ENCODE measurements at places on chromosomes 3 and 15. TPM values are rescaled to one million over a fixed set of nuclear protein-coding genes. Genes with fewer than 3 reads are reported as not detected.

The GLDN gene
- total RNA-seq, result 85.4 TPM

The STXBP5L gene
- total RNA-seq, result not detected

The CDCP1 gene
- 1.5 TPM for total RNA-seq

The KIF15 gene
- total RNA-seq, result 0.63 TPM

The TRIM42 gene
- not detected for total RNA-seq

The SCN5A gene
- 0.44 TPM for total RNA-seq

The TRMT10C gene
- 18.3 TPM for total RNA-seq

The GOLGA8J gene
- 0.60 TPM for total RNA-seq

The PRTG gene
- total RNA-seq, result 2.6 TPM

The MASP1 gene
- 2.0 TPM for total RNA-seq

The CEP152 gene
- total RNA-seq, result 12.5 TPM

DNA sequence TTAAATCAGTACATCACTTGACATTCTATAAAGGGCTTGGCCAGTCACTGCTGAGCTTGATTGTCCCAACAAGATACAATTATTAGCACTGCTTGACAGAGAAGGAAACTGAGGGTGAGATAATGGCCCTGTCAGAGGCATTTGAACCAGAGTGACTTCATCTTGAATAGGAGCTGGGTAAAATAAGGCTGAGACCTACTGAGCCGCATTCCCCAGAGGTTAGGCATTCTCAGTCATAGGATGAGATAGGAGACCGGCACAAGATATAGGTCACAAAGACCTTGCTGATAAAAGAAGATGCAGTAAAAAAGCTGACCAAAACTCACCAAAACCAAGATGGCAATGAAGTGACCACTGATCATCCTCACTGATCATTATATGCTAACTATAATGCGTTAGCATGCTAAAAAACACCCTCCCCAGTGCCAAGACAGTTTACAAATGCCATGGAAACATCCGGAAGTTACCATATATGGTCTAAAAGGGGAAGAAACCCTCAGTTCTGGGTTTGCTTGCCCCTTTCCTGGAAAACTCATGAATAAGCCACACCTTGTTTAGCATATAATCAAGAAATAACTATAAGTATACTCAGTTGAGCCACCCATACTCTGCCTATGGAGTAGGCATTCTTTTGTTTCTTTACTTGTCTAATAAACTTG, 239.1 kb upstream of the SETMAR start:
- H3K27ac ChIP-seq, result no peak overlapping the region

DNA sequence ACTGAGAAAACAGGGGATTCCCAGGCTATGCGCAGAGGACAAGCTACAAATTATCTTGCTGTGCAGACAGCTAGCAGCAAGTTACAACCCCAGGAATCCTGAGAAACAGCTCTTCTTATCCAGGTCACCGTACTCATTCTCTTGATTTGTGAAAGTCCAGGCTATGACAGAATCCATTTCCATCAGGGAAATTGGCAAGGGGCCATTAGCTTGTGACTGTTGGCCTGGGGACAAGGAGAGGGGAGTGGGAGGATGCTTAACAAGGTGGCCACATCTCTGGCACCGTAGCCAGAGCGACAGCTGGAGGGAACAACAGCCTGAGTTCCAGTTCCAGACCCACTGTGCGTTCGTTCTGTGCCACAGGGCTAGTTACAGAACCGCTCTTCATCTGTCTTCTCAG, 44.9 kb upstream of the PLXNA1 start:
- no peak overlapping the region for H3K27ac ChIP-seq
- H3K4me3 ChIP-seq, result no peak overlapping the region
- no peaks in the 10 kb centered on the region for H3K4me1 ChIP-seq

GRCh38 chr3:17138246-17139039, 253.7 kb downstream of the PLCL2 start:
- H3K4me1 ChIP-seq, result peaks cover 4% of the 10 kb centered on the region
- no peaks in the 10 kb centered on the region for H3K36me3 ChIP-seq
- H3K27me3 ChIP-seq, result no peaks in the 10 kb centered on the region
- no peak for DNase-seq

DNA sequence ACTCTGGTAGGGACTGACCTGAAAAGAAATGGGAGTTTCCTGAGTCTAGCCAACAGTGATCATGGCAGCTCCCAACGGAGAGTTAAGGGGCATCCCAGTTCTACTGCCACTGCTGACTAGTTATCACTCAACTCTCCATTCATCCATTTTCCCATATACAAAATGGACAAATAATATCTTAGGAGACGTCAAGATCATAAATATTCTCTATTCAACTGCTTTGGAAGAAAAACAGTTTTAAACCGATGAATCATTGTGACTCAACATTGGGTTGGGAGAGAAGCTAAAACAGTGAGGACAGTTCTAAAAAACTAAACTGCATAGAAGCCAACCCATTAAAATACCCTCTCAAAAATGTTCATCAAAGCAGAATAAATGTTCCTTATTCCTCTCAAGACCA, 57.6 kb upstream of the CHRM5 start:
- no peaks in the 10 kb centered on the region for H3K27me3 ChIP-seq
- H3K27ac ChIP-seq, result no peak overlapping the region
- no peaks in the 10 kb centered on the region for H3K36me3 ChIP-seq
- no peak overlapping the region for H3K4me3 ChIP-seq
- H3K4me1 ChIP-seq, result no peaks in the 10 kb centered on the region
- DNase-seq, result no peak

GRCh38 chr3:19947549-19948225, 790 bp downstream of the RAB5A start:
- H3K4me1 ChIP-seq, result peaks cover 18% of the 10 kb centered on the region
- peak overlapping the region; percentile 91 for H3K27ac ChIP-seq
- H3K27me3 ChIP-seq, result no peaks in the 10 kb centered on the region
- peak; percentile 36 for DNase-seq

DNA sequence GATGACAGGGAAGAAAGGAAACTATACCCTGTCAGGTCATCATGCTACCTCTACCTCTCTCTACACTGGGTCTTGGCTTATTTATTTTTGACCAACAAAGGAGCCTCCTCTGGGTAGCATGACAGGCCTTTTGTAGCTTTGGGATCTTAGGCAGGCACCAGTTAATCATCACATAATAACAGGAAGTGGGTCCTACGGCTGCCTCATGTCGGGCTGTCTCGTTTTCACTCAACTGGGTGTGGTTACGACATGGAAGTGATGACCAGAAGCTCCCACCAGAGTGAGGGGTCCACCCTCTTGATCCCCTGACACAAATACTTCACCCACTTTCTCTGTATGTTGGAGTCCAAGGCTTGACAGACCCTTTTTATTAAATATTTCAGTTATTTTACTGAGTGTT, 105.3 kb downstream of the CD47 start:
- no peak overlapping the region for H3K27ac ChIP-seq
- H3K27me3 ChIP-seq, result no peaks in the 10 kb centered on the region
- no peaks in the 10 kb centered on the region for H3K36me3 ChIP-seq
- no peak for DNase-seq
- H3K4me1 ChIP-seq, result peaks cover 9% of the 10 kb centered on the region

DNA sequence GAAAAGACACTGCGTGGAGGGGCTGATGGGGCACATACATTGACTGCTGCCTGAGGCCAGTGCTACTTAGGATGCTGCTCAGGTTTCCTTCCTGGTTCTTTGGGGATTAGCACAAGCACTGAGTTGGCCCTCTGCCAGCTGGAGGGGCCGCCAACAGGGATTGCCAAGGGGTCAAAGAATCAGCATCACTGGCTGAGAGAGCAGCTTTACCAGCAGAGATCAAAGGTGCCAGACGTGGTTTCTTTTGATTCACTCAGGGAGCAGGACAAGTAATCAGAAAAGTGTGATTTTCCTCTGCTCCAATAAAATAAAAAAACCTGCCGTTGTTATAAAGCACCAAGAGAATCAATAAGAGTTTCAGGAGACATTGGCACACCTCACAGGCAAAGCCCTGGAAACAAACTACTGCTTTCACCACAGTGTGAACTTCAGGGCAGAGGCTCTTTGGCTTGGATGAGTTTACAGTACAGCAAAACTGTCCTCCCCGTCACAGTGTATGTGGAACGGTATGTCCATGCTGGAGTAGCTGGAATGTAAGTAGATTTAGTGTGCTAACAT, 45.8 kb upstream of the FSIP1 start:
- H3K4me3 ChIP-seq, result no peak overlapping the region
- H3K27me3 ChIP-seq, result no peaks in the 10 kb centered on the region
- no peaks in the 10 kb centered on the region for H3K36me3 ChIP-seq
- H3K27ac ChIP-seq, result no peak overlapping the region
- no peak for DNase-seq
- H3K4me1 ChIP-seq, result no peaks in the 10 kb centered on the region

DNA sequence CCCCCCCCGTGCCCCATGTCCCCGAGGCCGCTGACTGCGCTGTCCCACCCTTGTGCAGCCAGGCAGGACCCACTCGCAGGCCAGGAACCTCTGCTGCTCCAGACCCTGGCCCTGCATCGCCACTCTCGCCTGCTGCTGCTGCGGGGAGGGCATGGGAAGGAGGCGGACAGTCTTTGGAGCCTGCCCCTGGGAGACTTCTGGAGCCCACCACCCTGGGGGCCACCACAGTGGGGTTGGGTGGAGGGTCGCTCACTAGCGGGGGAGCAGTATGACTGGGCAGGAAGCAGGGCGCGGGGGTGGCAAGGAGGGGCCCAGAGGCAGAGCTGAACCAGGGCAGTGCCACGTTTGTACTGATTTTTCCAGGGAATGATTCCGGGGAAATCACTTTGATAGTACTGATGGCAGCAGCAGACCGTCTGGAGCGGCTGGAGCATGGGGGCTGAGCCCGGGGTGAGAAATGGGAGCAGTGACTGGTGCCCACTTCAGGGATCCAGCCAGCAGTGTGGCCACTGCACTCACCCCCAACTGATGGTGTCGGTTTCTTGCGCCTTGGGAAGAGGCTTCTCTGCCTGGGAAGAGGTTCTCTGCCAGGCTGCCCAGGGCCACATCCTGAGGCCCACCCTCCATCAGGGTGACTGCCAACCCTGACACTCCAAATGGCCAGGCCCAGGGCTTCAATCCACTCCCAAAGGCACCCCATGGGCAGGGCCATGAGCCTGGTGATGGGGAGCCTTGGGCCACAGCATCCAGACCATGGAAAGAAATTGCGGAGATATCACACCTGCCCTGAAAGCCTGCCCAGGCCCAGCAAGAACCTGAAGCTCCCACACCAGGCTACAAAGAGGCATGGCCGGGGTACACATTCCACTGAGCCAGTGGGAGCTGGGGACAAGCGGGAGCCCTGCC, 53.7 kb downstream of the LSAMP start:
- H3K27me3 ChIP-seq, result no peaks in the 10 kb centered on the region
- H3K4me1 ChIP-seq, result no peaks in the 10 kb centered on the region
- H3K36me3 ChIP-seq, result no peaks in the 10 kb centered on the region
- H3K27ac ChIP-seq, result no peak overlapping the region

- DNase-seq, result no peak
- H3K4me3 ChIP-seq, result no peak overlapping the region
- H3K4me1 ChIP-seq, result no peaks in the 10 kb centered on the region
- H3K27ac ChIP-seq, result no peak overlapping the region
Measured at GRCh38 chr3:59069838-59070237, 20.0 kb upstream of the CFAP20DC start.

DNA sequence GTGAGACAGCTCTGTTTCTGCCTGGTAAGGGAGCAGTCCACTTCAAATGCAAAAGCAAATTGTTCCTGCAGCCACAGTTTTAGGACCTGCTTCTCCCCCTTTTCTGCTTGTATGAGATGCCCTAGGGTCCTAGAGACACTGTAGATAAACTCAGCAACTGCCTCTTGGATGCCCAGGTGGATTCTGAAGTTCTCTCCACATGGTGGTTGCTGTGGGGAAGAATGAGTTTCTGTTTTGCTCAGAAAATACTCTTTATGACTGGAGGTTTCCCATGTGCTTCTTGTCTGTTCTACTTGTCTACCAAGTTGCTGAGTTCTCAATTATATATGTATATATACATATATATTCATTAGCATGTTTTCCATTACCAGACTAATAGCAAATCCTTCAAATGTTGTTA, 5.6 kb upstream of the ZNF80 start:
- no peak for DNase-seq
- no peak overlapping the region for H3K4me3 ChIP-seq
- no peaks in the 10 kb centered on the region for H3K36me3 ChIP-seq

- H3K4me1 ChIP-seq, result no peaks in the 10 kb centered on the region
- no peak overlapping the region for H3K4me3 ChIP-seq
- H3K27ac ChIP-seq, result no peak overlapping the region
- no peaks in the 10 kb centered on the region for H3K36me3 ChIP-seq
- no peaks in the 10 kb centered on the region for H3K27me3 ChIP-seq
Measured at GRCh38 chr15:66603301-66604179, 37.7 kb upstream of the LCTL start.

GRCh38 chr15:40064231-40064894, 25.4 kb upstream of the SRP14 start:
- H3K4me3 ChIP-seq, result no peak overlapping the region
- H3K4me1 ChIP-seq, result peaks cover 10% of the 10 kb centered on the region
- no peak for DNase-seq
- H3K27ac ChIP-seq, result no peak overlapping the region
- H3K36me3 ChIP-seq, result no peaks in the 10 kb centered on the region

DNA sequence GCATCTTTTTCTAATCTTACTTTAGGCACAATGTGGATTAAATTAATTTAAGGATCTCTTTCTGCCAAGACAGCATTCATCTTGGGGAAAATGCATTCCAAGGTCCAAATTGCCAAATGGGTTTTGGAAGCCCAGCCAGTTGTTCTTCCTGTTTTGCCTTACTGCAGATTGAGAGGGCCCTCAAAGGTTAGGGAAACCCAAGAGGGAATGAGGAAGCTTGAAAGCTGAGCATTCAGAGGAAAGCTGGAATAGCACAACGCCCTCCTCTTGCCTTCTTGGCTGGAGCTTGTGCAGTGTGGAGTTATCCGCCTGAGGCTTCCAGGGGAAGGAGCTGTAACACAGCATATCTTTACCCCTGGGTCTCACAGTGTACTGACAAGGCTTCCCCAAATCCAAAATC, 18.2 kb upstream of the SACM1L start:
- peak; percentile 39 for DNase-seq
- no peak overlapping the region for H3K4me3 ChIP-seq
- H3K36me3 ChIP-seq, result no peaks in the 10 kb centered on the region
- H3K27ac ChIP-seq, result peak overlapping the region; percentile 42
- H3K27me3 ChIP-seq, result no peaks in the 10 kb centered on the region

DNA sequence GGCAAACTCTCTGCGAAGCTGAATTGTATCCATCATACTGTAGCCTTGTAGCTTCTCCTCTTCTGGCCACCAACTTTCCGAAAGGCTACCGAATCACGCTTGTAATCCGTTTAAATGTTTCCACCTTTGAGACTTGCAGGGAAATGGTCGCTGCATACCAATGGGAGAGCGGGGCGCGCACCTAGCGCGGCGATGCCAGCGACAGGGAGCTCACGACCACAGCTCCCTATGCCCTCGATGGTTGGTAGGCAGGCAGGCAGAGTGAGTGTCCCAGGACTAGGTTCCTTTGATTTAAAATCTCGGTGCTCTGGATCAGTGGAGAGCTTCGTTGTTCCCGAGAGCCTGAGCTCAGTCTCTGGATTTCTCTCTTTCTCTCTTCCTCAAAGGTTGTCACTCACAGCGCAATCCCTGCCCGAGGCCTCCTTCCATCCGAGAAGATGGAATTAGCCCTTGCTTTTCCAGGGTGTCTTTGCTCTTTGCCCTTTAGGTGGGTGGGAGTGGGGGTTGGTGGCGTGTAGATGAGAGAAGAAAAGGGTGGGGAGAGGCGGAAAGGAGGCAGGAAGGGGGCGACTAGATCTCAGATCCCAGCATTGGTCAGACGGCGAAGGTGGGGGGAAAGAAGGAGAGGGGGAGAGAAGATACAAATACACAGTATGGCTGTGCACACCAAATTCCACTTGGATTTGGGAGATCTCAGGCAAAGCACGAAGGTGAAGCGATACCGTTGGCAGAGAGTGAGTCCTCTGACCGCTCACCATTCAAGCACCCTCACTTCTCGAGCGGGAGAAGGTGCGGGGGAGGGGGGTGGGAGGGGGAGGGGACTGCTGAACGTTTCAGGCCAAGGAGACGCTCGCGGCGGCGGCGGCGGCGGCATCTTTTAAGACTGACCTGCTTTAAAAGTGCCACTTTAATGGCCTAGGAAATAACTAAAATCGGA, at the start of gene SLITRK3:
Gene SLITRK3 (minus strand): TSS at position 745 of the 937 bp plus-strand sequence. CDS start 5,554 bp downstream, outside the sequence.
- H3K27me3 ChIP-seq, result peaks cover 81% of the 10 kb centered on the region
- H3K4me3 ChIP-seq, result peak within 1 kb of the TSS; percentile 16
- H3K4me1 ChIP-seq, result peaks cover 8% of the 10 kb centered on the region

All from tibial nerve (tissue), 4 donors.